Smooth muscle cell of the brain vasculature (primary cell): ENCODE measurements at places on chromosomes 4 and X.

DNA sequence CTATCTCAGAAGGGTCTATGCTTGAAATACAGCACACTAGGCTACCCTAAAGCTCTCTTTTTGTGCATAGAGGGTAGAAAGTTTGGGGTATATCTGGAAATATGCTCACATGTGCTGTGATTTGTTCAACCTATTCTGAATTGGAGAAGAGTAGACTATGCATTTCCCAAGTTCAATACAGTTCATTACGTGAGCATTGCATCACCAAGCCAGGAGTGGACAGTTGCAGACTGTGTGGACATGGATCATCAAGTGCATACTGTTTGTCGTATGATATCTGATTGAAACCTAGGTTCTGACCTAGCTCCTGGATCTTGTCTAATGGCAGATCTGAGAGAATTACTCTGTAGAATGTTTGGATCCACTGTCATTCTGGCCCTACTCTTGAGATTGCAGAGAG lies 161.1 kb downstream of the FRAS1 start:
- DNase-seq: no peak

GRCh38 chr4:86452422-86452891 lies 92.6 kb upstream of the MAPK10 start:
- DNase-seq: no peak

DNA sequence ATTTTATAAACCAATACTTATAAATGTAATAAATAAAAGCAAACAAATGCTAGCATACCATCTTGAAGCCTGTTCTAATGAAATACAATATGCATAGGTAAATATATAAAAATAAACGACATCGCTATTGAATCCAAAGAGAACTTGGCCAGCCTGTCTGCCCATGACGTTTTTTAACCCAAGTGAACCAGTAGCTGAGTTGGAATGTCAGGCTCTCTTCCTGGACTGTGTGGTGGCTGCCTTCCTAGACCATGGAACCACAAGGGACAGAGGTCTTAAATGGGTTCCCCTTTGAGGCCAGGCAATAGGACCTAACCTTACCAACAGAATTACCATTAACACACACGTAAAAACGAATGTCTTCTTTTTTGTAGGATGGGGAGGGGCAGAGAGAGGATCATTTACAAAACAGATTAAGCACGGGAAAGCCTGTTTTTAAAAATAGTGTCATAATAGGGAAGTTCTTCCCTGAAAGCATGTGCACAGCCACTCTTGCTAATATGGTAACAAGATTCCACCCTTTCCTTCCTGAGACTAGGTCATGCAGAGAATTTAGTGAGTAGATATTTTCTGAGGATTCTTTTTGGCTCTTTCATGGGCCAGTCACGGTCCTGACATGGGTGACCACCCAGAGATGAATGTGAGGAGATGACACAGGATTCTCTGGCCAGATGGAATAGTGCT lies 69.4 kb upstream of the ACSL1 start:
- DNase-seq: no peak

- peak; percentile 69 for DNase-seq
These were observed 90.8 kb downstream of the IRF2 start for GRCh38 chr4:184383497-184384055.

DNA sequence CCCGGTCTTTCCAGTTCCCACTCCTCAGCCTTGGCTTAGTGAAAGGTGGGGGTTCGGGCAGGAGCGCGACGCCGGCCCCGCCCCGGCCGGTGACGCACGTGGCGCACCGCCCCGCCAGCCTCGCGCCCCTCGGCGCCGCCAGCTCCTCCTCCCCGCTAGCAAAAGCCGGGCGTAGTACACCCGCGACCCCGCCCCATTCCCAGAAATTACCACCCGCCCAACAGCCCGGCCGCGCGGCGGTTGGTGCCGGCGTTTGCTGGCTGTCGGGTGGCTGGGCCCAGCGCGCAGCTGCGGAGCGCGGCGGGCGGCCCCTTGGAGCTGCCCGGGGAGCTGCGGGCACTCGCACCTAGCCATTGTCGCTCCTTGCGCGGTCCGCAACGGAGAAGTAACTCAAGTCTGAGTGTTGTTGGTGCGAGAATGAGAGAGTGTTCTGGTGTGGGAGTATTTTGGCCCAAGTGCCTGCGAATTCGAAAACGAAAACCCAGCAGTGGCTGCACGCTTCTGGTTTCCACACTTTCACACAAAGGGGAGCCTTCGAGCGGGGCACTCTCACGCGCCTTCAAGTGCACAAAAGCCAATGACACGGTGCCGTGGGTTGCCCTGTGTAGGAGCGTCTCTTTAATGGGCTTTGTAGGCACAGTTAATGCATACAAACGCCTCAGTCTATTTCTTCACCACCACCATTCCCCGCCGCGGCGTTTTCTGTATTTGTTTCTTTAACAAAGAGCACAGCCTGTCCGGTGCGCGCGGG lies 1.0 kb upstream of the ELF2 start:
- DNase-seq: peak; percentile 75

- no peak for DNase-seq
These were observed 5.0 kb upstream of the RPS6KA3 start for GRCh38 chrX:20271730-20272129.

DNA sequence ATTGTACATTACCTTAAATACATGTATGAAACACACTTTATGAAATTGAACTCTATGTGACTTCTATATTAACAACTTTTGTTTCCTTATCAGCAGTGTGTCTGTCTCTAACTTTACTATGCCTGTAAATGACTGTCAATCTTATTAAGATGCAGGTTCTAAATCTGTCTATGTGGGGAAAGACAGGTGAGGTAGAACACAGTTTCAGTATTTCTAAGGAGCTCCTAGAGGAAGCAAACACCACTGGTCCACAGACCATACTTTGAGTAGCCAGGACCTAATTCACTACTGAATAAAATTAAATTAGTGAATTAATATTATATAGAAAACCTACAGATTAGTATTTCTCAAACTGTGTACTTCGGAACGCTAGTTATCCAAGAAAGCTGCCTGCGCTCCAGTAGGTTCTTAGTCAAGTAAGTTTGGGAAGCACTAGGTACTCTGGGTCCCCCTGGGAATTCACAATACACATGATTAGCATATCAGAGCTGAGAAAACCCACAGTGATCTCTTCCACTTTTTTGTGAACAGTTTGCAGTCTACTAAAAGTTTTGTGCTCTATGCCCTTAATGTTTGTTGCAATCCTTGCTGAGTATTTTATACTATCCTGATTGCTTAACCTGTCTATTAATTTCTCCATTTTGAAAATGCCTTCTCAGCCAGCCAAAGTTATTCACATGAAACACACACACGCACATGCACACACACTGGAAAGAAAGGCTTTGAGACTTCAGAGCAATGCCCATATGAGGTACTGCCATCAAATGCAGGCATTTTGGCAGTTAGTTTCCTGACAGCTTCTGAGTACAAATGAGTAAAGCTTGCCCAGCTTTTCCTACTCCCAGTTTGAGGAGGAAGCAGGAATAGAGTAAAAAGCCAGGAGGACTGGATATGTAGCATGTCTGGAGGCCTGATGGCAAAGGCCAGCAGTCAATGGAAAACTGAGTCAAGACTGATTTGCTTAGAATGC lies 133.6 kb upstream of the CPEB2 start:
- no peak for DNase-seq

DNA sequence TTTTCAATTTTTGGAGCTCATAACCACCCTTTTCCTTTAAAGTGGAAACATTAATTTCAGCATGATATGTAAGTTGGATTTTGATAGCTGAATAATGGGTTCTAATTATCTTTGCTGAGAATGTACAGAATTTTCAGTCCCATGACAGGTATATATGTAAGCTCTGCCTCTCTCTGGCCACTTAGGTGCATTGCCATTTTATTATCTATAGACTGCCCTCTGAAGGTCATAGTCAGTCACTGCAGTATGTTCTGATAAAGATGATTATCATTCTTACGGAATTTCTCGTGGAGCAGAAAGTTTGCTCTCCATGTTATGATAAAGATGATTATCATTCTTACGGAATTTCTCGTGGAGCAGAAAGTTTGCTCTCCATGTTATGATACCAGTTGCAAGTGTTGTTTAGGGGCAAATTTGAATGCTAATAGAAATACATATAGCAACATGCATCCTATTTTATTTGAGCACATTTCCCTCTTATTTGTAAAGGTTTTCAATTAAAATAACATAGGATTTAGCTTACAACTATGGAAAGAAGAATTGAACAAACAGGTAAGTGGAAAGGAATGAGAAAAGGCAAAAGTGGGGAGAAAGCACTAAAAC lies 10.4 kb downstream of the AFP start:
- DNase-seq: no peak
